Activated CD4-positive, alpha-beta memory T cell treated with anti-CD3 and anti-CD28 coated beads, Interleukin-2, amount 10 ng/mL, durations not matched to agents 7 days and 5 days (primary cell): ENCODE measurements at places on chromosomes 16 and 17. TPM values are rescaled to one million over a fixed set of nuclear protein-coding genes. Genes with fewer than 3 reads are reported as not detected.

- no peaks in the 10 kb centered on the region for H3K36me3 ChIP-seq
- no peaks in the 10 kb centered on the region for H3K4me1 ChIP-seq
- no peak overlapping the region for H3K27ac ChIP-seq
- no peak for DNase-seq
- H3K4me3 ChIP-seq, result no peak overlapping the region
Measured at GRCh38 chr16:19892902-19893301, 8.3 kb upstream of the GPRC5B start.

DNA sequence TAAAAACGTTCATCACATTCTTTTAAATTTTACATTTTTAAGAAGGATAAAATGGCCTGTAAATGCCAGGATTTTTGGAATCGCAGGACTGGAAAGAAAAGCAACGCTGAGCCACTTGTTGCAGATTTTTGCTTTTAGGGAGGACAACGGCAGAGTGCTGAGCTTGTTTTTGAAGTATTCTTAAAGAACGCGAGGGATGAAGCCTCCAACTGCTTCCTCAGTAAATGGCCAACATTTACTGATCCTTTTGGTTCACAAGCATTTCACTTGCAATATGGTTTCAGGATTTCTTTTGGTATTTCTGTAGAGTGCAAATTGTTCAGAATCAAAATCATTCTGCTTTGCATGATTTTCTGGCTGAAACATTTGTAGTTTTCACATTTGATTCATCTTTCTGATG lies 2.8 kb upstream of the KRT23 start:
- H3K4me3 ChIP-seq, result no peak overlapping the region
- no peak overlapping the region for H3K27ac ChIP-seq
- no peaks in the 10 kb centered on the region for H3K36me3 ChIP-seq
- H3K27me3 ChIP-seq, result peaks cover 18% of the 10 kb centered on the region
- DNase-seq, result no peak

The KPNB1 gene
- total RNA-seq, result 329 TPM

The TEKT3 gene
- total RNA-seq, result not detected

DNA sequence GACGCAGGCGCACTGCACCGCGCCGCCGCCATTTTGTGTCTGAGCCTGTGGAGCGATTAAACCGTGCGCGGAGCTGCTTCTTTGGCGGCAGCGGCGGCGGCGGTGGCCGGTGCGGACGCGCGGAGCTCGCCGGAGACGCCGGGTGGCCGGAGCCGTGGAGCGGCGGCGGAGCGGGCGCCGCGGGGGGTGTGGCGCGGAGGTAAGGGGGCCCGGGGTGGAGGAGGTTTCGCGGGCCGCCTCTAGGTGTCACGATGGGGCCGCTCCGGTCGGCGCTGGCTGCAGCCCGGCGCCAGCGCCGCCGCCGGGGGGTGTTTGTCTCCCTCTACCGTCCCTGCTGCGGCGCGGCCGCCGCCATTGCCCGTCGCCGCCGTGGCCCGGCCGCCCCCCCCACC lies at the start of gene CTCF:
TSS of gene CTCF (plus strand) at position 1 of the 392 bp plus-strand sequence. CDS start 48,307 bp downstream, outside the sequence.
- H3K4me1 ChIP-seq, result peaks cover 45% of the 10 kb centered on the region
- peak; percentile 85 for DNase-seq
- H3K27ac ChIP-seq, result peak within 1 kb of the TSS; percentile 93
- no peaks in the 10 kb centered on the region for H3K27me3 ChIP-seq
- H3K4me3 ChIP-seq, result peak within 1 kb of the TSS; percentile 86

- no peak for DNase-seq
- H3K4me3 ChIP-seq, result no peak overlapping the region
- H3K36me3 ChIP-seq, result peaks cover 57% of the 10 kb centered on the region
- peak overlapping the region; percentile 8 for H3K27ac ChIP-seq
- peaks cover 35% of the 10 kb centered on the region for H3K4me1 ChIP-seq
- H3K27me3 ChIP-seq, result no peaks in the 10 kb centered on the region
Measured at GRCh38 chr17:76775021-76775600, 37.2 kb downstream of the MFSD11 start.

DNA sequence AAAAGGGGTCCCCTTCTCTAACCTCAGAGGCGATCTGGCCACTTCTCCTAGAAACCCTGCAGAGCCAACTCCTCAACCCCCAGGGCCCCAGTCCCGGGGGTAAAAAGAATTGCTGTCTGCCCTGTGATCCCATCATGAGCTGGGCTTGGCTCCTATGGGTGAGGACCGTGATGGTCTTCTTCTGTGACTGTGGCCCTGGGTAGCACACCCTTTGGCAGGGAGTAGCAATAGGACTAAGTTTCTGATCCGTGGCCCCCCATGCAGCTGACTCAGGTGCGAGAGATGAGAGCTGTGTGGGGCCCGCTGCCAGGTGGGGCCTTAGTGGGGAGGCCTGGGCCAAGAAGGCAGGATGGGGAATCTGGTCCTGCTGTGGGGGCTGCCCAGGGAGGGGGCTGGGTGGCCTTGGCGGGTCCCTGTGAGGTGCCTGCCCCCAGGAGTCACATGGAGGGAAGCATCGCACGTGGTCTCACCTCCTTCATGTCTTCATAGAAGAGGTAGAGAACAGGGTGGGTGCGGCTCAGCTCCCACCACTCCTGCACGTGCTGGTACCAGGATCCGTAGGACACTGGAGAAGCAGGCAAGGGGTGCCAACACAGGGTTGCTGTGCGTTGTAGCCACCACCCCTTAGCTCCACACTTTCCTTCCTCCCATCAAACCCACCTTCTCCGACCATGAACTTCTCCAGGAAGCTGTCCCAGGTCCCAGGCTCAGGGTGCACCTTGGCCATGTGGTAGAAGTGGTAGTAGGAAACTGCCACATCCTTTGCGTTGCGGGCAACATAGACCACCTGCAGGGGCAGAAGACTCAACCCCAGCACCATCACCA lies 3.3 kb downstream of the SULT1A1 start:
- H3K27me3 ChIP-seq, result no peaks in the 10 kb centered on the region
- no peak for DNase-seq
- H3K36me3 ChIP-seq, result no peaks in the 10 kb centered on the region
- no peak overlapping the region for H3K27ac ChIP-seq

DNA sequence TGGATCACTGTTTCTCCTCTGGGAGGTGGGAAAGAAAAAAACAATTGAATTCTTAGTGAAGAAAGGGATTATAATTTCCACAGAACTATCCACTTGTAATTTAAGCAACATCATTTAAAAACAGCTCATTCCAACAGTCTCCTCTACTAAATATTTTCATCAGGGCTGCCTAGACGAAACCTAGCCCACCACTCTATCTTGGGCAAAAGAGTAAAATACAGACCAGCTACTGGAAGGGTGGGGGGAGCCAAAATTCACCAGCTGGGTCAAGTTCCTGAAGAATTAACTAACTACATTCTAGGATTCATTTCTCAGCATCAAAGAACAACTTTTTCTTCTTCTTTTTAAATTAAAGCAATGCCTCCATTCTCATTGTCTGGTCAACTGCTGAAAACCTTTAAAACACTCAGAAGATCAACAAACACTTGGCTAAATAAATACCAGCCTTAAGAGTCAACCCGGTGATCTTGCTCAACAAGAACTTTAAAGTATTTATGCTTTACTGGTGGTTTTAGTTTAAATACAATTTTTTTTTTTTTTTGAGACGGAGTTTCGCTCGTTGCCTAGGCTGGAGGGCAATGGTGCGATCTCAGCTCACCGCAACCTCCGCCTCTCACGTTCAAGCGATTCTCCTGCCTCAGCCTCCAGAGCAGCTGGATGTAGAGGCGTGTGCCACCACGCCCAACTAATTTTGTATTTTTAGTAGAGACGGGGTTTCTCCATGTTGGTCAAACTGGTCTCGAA lies 25.2 kb downstream of the KANSL1 start:
- peaks cover 67% of the 10 kb centered on the region for H3K36me3 ChIP-seq
- no peak overlapping the region for H3K4me3 ChIP-seq
- H3K27me3 ChIP-seq, result no peaks in the 10 kb centered on the region
- DNase-seq, result no peak
- H3K4me1 ChIP-seq, result peaks cover 57% of the 10 kb centered on the region

The PLXDC1 gene
- total RNA-seq, result 7.2 TPM

The KRT39 gene
- not detected for total RNA-seq
